Posterior vena cava (tissue), 2 donors: ENCODE measurements at places on chromosomes 16 and 17.
A peak's percentile ranks its signal among the peaks of the same experiment; 100 is the strongest.

- no peak for DNase-seq
Measured at GRCh38 chr17:77200711-77201110, 59.9 kb downstream of the SEC14L1 start.

DNA sequence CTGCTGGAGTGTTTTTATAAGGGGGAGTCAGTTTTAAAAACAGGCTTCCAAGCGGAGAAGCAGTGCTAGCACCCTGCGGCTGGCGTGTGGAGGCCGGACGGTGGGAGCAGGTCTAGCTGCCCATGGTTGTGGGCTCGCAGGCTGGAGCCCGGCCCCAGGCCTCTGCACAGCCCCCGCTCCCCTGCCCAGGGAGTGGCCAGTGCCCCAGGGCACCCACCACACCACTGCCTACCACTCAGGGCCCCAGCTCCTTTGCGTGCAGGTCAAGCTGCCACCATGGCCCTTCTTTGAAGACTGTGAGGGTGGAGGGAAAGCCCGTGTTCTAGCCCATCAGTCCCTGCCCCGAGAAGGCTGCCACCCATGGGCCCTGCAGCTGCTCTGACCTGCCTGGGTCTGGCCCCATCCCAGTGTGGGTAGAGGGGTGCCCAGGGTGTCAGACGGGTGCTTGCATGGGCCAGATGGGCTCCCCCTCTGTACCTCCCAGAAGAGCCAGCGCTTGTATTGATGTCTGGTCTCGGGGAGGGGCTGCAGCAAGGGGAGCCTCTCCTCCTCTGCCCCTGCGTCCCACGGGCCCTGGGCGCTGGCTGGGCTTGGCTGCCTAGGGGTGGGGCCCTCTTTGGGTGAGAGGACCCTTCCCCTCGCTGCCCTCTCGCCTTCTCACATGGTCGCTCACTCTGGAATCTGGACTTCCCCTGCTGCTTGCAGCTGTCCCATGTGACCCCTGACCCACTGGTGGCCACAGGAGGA is 1.5 kb upstream of the NUDT16L1 start:
- peak; percentile 81 for DNase-seq

- DNase-seq = no peak
Measured at GRCh38 chr16:1335211-1335971, 1.9 kb downstream of the BAIAP3 start.

DNA sequence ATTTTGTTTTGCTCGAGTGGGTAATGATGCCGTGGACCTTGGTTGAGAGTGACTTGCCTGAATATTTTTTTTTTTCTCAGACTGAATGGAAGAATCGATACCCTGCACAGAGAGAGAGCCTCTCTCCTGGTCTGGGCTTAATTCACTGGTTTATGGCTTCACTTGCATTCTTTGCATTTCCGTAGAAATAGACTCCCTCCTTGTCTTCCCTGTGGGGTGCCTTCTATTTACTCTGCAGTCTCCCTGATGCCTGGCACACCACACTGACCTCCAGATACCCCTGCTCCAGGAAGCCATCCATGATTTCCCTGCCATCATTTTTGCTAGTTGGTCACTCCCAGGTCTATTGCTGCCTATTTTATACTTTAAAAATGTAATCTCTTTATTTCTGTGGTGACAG is 238.0 kb downstream of the SNX29 start:
- no peak for DNase-seq
